ENCODE measurements at places on chromosomes 11 and 22.

DNA sequence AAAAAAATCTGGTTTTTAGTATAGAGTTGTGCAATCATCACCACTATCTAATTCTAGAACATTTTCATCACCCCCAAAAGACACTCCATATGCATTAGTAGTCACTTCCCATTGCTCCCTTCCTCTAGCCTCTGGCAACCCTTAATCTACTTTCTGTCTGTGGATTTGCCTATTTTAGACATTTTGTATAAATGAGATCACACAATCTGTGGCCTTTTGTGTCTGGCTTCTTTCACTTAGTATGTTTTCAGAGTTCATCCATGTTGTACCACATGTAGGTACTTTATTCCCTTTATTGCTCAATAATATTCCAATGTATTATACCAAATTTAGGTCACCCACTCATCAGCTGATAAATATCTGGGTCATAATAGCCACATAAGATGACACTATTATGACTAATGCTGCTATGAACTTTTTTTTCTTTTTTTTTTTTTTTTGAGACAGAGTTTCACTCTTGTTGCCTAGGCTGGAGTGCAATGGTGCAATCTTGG is 67.5 kb upstream of the SCUBE2 start:
- no peak for DNase-seq

DNA sequence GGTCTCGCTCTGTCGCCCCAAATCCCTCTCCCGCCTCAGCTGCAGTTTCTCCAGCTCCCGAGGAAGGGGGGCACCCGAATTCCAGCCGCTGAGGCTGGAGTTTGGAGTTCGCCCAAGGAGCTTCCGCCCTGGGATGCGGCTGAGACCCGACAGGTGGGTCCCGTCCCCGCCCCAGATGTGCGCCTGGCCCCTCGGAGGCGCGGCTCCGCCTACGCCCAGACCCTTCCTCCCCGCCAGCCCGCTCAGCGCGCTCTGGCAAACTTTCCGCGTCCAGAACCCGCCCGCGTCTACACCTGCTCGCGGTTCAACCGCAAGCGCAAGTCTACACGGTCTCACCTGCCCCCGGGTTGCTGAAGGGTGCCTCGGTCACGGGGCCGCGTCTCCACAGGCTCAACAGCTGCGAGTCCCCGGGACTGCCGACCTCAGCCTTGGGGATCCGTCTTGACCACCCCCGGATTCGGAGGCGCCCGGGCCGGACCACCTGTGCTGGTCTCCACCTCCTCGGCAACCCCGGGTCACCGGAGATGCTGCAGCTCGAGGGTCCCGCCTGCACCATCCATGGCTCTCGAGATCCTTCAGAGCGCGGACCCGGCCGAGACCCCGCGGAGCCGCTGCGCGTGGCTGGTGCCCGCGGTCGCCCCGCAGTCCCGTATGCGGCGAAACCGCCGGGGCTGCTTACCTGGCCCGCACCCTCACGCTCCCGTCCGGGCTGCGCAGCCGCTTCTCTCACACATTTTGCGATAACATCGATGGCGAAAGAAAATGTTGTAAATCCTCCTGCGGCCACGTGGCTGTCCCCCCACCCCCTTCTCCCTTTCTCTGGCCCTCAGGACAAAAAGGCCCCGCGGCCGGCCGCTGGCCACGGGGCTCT is 63.6 kb downstream of the NFAM1 start:
- no peak for DNase-seq

GRCh38 chr11:131824771-131825170 is 454.4 kb downstream of the NTM start:
- no peak for DNase-seq

DNA sequence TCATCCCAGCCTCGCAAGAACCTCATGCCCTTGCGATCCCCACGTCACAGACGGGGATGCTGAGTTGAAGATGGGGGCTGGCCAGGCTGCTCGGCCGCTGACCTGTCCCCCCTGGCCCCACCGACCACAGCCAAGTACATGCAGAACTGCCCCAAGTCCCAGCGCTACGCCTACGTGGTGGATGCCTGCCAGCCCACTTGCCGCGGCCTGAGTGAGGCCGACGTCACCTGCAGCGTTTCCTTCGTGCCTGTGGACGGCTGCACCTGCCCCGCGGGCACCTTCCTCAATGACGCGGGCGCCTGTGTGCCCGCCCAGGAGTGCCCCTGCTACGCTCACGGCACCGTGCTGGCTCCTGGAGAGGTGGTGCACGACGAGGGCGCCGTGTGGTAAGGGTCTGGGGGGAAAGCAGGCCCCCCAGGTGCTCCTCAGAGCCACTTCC is 10.0 kb downstream of the MUC5B start:
- DNase-seq, result no peak

- DNase-seq, result no peak
These were observed 207.0 kb downstream of the TBC1D22A start for GRCh38 chr22:46969491-46969890.

DNA sequence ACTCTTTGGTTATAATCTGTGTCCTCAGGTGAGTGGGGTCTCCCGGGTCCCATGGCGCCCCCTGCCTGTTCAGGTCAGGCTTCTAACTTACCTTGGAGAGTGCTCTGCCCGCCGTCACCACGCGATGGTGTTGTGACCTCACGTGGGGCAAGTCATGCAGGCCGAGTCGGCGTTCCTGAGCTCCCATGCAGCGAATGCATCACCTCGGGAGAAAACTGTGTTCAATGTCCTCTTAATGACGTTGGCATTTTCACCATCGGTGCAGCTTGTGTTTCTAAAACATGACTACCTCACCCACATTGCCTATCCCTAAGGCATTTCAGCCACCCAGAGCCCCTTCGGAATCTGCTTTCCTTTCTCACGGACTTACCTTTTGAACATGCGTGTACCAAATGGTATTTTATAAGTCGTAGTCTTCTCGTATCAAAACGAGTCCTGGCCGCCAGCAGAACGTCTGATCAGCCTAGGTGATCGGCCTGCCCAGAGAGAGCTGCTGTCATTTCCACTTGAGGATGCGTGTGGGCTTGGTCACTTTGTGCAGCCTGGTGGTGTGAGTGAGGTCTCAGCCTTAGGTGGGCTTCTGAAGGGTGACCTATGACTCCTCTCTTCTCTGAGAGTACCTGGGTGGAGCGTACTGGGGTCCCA is 64.8 kb downstream of the TBC1D22A start:
- no peak for DNase-seq

GRCh38 chr11:34151166-34151565 is 45.7 kb downstream of the NAT10 start:
- DNase-seq, result no peak

- no peak for DNase-seq
These were observed 64.4 kb downstream of the CD82 start for GRCh38 chr11:44629732-44630345.

DNA sequence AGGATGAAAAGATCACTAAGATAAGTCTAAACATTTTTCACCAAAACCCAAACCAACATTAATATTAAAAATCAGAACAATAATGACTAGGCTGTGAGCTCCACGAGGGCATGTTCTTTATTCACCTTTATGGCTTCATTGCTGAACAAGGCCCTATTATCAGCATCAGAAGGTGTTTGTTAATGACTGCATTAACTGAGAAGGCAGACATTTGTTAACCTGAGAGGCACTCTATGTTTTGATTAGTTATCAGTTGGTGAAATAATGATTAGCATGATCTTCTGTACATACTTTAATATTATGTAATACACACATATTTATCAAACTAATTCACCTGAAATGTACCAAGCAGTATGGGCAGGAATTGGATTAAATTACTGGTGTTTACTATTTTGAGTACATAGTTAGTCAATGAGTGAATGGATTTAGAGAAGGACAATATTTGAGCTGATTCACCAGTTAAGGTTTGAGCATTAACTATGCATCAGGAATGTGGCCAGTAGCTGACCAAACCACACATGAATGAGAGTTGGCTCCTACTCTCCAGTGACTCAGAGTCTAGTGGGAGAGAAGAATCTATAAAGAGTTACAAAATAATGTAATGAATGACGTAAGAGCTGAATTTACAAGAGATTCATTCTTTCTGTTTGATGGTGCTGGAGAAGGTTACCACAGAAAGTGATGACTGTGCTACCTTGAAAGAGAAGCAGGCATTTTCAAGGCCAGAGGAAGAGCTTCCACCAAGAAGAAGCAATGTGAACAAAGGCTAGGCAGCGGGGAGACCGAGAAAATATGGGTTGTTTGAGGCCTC is 6.7 kb downstream of the IL18 start:
- DNase-seq, result no peak

DNA sequence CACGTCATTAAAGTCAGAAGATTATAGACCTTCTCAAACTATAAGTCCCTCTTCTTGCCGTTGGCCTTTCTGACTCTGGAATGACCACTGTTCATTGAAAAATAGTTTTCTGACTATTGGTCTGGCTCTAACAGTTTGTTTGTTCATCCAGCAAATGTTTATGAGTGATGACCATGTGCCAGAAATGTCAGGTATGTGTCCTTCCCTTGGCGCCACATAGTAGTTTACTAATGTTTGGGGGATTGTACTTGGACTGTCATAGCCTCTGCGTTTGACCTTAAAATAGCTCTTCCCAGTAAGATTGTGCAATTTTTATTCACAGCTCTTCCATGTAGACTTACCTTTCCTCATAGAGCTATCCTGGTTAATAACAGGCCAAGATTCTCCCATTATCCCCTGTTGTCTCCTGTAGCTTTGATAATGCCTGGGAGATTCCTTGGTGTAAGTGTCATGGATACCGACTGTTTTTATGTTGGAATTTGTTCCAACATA is 13.7 kb downstream of the MCAM start:
- DNase-seq, result no peak

- DNase-seq, result no peak
These were observed 25.0 kb upstream of the TMPRSS4 start for GRCh38 chr11:118051611-118052461.

DNA sequence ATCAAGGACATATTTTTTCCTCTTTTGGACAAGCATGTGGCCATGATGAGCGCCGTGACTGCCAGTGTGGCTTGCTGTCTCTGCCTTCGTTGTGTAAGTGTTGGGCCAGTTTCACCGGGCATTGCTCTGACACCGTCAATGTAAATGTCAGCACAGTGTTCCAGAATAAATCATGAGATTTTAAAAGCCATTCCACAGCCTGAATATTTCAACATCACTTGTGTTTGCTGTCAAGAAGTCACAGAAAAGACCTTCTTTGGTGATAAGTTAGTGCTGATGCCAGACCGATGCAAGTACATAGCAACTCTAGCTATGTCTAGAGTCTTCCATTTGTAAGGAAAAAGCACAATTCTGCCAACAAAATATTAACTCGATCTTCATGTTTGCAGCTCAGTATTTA is 467.8 kb downstream of the TBC1D22A start:
- no peak for DNase-seq

DNA sequence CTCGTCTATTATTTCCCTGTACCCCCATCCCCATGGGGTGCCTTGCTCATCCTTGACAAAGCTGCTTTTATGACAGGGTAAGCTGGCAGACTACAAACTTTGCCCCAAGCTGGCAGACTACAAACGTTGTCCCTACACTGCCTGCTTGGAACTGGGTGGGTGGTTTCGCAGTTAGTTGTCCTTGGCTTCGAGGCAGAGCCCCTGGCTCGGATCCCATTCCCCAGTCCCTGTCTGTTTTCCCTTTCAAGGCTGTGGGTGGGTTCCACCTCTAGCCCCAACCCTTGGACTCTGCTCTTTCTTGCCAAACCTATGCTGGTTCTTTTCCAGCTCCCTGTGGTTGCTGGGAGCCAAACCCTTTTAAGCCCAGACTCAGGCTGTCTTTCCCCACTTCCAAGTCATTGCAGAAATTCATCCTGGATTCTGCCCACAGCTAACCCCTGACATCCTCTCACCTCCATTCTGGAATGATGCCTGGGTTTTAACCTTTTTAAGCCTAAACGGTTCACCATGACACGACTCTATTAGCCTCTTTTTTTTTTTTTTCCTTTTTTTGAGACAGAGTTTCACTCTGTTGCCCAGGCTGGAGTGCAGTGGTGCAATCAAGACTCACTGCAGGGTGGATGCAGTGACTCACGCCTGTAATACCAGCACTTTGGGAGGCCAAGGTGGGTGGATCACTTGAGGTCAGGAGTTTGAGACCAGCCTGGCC is 9.2 kb upstream of the RBM14 start:
- no peak for DNase-seq

DNA sequence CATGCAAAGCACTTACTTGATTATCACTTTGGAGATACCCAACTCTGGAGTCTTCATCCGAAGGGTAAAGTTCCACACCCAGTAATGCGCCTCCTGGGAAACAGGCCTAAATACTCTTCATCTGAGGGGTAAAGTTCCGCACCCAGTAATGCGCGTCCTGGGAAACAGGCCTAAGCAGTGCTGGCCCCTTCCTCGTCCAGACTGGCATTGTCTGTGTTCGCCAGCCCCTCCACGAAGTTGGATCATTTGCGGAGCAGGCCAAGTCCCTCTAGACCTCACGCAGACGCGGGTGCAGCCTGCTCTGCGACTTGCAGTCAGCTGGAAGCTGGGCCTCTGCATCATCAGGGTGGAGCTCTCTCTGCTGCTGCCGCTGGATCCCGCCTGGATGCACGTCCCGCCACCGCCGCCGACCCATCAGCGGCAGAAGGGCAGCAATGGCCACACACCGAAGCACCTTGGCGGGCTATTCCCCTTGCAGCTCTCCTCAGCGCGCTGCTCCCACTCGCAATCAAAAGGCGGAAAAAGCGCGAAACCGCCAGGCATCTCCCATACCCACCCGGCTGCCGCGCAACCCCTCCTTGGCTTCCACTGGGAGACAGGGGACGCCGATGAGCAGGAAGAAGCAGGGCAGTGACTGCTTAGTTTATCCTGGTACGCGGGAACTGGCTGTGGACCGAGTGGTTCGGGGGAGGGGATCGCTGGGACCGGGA is 34.1 kb upstream of the GLYATL1 start:
- no peak for DNase-seq
